CMK (cell line): ENCODE measurements at places on chromosomes 1 and 21.

DNA sequence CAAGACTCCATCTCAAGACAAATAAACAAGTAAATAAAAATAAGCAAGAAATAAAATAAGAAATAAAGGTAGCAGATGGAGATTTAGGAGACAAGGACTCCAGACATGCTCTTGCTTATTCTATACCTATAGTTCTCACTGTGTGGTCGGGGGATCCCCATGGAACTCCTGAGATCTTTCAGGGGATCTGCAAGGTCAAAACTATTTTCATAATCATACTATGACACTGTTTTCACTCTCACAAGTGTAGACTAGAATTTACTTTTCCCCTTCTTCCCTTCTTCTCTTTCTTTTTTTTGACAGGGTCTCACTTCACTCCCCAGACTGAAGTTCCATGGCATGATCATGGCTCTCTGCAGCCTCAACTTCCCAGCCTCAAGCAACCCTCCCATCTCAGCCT is 29.8 kb upstream of the NLRP3 start:
- DNase-seq, result no peak

DNA sequence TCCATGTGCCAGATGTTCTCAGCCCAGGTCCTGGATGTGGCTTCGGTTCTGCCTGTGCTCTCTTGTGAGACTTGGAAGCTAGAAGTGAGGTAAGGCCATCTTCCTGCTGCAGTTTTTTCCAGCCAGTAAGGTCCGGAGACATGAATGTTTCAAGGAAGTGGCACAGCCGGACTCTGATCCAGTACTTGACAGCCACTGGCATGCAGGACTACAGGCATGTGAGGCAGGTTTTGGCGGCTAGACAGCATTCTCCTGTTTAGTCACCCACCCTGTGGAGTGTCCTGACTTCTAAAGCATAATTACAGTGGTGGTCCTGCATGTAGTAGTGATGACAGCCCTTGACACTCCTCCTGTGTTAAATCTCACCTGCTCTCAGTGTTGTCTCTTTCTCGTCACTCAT is 72.3 kb downstream of the TNFSF4 start:
- no peak for DNase-seq

- no peak for DNase-seq
Observed at GRCh38 chr1:219847215-219847855, 81.0 kb downstream of the SLC30A10 start.

DNA sequence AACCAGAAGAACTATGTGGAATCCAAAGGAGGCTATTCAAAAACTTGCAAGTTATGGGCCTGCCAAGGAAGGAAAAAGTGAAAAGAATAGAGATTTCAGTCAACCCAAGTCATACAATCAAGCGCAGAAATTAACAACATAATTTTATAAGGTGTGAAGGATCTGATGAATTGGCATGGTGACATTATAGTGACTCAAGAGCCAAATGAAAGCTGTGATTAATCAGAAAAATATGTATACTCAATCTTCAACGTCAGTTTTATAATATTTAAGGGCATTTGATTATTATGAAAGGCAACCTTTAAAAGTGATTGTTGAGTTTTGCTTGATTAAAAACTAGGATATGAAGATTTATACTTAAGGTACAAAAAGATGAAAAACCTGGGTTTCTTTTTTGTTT is 37.8 kb upstream of the THEM4 start:
- DNase-seq, result no peak

DNA sequence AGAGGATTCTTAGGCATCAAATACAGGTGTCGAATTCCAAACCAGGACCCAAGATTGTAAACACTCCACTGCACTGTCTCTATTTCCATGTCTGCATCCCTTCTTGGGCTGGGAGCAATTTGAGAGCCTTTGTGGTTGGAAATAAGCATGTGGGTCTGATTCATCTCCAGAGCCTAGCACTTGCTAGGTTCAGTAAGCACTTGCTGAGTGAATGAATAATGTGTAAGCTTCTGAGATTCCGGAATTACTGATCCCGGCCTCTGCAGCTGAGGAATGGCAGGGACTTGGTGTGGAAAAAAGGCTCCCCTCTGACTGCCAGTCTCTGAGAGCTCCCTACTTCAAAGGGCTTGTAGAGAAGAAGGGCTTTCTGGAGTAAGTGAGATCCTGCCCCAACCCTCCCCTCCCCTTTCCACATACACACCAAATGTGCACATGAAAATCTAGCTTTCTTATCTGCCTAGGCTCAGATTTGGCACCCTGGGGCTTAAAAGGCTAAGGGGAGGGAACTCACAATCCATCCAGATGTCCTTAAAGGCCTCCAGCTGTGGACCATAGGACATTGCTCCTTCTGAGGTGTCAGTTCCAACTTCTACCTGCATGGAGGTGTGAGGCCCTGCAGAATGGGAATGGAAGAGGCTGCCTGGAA is 39.6 kb upstream of the TRABD2B start:
- no peak for DNase-seq
